Omental fat pad (tissue), 4 donors: ENCODE measurements at places on chromosomes 4 and X.

DNA sequence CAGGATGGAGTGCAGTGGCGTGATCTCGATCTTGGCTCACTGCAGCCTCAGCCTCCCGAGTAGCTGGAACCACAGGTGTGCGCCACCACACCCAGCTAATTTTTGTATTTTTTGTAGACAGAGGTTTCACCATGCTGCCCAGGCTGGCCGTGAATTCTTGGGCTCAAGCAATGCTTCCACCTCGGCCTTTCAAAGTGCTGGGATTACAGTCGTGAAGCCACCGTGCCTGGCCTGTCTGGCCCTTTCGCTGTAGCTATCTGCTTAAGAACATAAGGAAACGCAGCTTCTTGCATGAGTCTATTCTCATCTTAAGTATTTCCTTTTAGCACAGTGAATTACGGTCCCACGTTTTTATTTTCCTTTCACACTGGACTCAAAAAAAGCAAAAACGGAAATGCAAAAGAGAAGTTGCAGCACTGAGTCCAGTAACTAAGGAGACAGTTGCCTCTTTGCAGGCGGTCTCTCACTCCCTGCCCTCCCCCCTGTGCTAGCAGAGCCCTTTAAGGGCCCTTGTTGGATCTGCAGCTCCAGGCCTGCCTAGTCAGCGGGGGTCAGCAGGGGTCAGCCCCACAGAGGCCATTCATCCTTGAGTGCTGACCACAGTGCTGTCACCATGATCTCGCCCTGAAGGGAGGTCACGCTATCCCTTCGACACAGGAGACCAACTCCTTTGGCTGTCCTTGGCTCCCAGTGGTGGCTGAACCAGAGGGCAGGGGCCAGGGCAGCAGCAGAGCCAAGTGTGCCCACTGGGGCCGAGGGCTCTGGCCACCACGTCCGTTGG lies 21.8 kb upstream of the TBC1D14 start:
- no peak for DNase-seq

GRCh38 chr4:57048590-57049304 lies 61.4 kb downstream of the IGFBP7 start:
- DNase-seq, result no peak

DNA sequence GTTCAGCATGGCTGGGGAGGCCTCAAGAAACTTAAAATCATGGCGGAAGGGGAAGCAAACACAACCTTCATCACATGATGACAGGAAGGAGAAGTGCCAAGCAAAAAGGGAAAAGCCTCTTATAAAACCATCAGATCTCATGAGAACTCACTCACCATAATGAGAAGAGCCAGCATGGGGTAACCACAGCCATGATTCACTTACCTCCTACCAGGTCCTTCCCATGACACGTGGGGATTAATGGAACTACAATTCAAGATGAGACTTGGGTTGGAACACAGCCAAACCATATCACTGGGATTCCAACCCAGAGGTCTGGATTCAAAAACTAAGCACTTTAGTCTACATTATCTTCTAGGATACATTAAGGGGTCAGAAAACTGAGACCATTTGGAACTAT lies 609.6 kb upstream of the SPANXN1 start:
- DNase-seq, result no peak

- no peak for DNase-seq
Measured at GRCh38 chr4:75030649-75031235, 97.8 kb downstream of the PARM1 start.

- no peak for DNase-seq
Measured at GRCh38 chr4:47667552-47667951, 170.3 kb downstream of the CORIN start.

DNA sequence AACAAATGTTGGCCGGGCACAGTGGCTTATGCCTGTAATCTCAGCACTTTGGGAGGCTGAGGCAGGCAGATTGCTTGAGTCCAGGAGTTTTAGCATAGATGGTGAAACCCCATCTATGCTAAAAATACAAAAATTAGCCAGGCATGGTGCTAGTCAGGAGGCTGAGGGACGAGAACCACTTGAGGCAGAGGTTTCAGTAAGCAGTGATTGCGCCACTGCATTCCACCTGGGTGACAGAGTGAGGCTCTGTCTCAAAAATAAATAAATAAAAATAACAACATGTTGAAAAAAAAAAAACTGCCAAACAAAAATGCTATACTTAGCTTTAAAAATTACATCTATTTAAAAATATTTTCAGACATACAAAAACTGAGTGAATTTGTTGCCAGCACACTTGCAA lies 374.2 kb upstream of the SMIM31 start:
- DNase-seq, result no peak

DNA sequence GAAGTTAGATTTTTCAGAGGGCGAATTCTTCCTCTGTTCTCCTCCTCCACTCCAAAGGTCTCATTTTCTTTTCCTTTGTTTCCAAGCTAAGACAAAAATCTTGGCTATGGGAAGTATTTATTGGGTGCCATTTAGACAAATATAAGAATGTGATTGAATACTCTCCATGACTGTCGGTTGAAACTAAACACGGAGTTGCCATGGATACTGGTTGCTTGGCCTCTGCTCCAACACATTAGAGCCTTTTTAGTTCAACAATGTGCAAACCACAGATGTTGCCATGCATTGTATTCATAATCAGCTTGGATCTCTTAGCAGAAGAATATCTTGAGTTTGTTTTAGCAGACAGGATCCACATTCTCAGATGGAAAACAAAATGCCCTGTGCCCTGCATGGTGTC lies 366.5 kb upstream of the LCORL start:
- DNase-seq, result no peak

DNA sequence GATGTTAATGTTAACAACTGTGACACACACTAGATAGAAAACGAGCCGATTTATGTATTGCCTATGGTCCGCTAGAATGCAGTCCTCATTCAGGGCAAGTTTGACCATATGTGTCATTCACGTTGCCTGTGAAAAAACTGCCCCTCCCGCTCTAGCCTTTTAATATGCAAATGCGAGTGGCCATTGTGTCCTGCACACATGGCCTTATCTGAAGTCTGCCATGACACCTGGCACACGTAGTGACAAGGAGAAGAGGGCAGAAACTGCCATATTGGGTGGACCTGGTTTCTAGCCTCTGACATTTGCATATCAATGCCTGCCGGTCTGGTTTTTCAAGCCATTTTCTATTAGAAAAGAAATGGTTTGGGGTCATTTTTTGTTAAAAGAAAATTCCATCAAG lies 303.3 kb upstream of the TECRL start:
- DNase-seq, result no peak

DNA sequence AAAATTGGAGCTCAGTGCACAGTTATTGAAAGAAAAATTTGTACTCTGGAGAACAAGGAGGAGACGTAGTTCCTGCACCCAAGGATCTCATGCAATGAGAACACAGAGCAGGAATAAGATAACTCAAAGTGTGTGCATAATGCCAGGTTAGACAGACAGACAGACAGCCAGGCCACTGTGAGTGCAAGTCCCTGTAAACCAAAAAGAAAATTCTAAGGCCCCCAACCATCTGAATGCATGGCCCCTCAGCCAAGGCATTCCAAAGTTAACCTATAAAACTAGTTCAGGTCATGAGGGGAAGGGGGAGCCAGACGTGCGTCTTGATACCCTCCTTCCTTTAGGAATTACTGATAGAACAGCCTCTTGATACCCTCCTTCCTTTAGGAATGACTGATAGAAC lies 94.5 kb upstream of the ENPP6 start:
- no peak for DNase-seq

GRCh38 chr4:4595252-4595651 lies 53.4 kb upstream of the STX18 start:
- no peak for DNase-seq
